ENCODE measurements at places on chromosomes 13 and 19.

- H3K4me1 ChIP-seq = peaks cover 3% of the 10 kb centered on the region
- no peaks in the 10 kb centered on the region for H3K36me3 ChIP-seq
- H3K27ac ChIP-seq = no peak overlapping the region
- no peak overlapping the region for H3K4me3 ChIP-seq
Measured at GRCh38 chr13:94177041-94177440, 302.4 kb downstream of the DCT start.

DNA sequence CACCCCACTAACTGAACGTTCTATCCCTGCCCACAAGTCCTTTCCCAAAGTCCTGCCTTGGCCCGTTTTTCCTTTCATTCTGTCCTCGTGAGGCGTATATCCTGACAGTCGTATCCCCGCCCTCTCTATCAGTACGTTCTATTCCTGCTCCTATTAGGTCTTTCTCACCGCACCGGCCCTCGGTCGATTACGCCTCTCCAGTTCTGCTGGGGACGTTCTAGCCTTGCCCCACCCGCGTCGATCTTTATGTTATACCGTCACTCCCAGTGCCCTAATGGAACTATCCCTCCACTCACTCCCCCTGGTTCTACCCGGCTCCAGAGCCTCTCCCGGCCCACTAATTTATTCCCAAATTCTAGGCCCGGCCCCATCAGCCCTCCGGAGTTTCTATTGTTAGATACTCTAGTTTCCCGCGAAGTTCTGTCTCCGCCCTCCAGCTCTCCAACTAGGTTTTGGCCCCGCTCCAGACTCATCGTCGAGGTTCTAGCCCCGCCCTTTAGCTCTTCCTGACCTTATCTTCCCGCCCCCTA, 2.0 kb downstream of the PLAUR start:
- H3K27me3 ChIP-seq = peaks cover 7% of the 10 kb centered on the region
- H3K36me3 ChIP-seq = peaks cover 34% of the 10 kb centered on the region
- H3K4me3 ChIP-seq = peak overlapping the region; percentile 91
- peaks cover 42% of the 10 kb centered on the region for H3K4me1 ChIP-seq
- DNase-seq = no peak

DNA sequence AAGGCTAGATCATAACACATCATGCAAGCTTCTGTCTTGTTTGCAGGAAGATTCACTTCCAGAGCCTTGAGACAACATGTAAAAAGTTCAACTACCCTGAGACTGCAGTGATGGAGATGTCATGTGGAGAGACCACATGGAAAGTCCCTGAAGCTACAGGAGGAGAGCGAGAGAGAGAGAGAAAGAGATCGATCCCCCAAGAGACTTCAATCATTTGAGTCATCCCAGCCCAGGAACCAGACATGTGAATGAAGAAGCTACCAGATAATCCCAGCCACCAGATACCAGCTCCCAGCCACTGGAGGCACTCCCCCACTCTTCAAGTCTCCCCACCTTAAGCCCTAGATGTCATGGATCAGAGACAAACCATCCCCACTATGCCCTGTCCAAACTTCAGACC, 10.7 kb upstream of the EVI5L start:
- DNase-seq = no peak
- H3K4me1 ChIP-seq = peaks cover 5% of the 10 kb centered on the region
- no peak overlapping the region for H3K27ac ChIP-seq
- H3K4me3 ChIP-seq = no peak overlapping the region
- H3K27me3 ChIP-seq = peaks cover 35% of the 10 kb centered on the region
- peaks cover 2% of the 10 kb centered on the region for H3K36me3 ChIP-seq

DNA sequence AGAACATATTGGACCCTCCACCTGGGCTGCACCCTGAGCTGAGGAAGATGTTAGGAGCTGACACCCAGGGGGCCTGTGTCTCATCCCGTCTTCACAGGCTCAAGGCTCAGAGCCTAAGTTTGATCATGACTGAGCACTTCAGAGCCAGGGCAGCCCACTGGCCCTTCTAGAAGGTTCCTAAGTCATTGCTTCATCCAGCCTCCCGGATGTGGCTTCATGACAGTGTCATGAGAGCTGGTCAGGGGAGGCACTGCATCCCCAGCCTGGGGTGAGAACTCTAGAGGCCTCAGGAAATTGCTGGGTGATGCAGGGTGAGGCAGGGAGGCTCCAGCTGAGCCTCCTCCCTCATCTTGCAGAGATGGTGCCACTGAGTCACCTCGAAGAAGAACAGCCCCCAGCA, 24.9 kb upstream of the PIK3R2 start:
- H3K36me3 ChIP-seq = peaks cover 39% of the 10 kb centered on the region
- peaks cover 7% of the 10 kb centered on the region for H3K4me1 ChIP-seq

GRCh38 chr19:48520134-48520533, 8.5 kb upstream of the LMTK3 start:
- H3K27ac ChIP-seq = no peak overlapping the region
- no peak for DNase-seq

GRCh38 chr13:113238536-113238935, 29.1 kb downstream of the CUL4A start:
- no peaks in the 10 kb centered on the region for H3K4me1 ChIP-seq
- H3K36me3 ChIP-seq = peaks cover 62% of the 10 kb centered on the region
- no peak overlapping the region for H3K27ac ChIP-seq

GRCh38 chr19:8022275-8022674, 16.8 kb upstream of the ELAVL1 start:
- peaks cover 5% of the 10 kb centered on the region for H3K4me1 ChIP-seq
- H3K4me3 ChIP-seq = no peak overlapping the region
- H3K27me3 ChIP-seq = no peaks in the 10 kb centered on the region
- H3K27ac ChIP-seq = no peak overlapping the region
- H3K36me3 ChIP-seq = no peaks in the 10 kb centered on the region

GRCh38 chr13:80605011-80605410, 264.1 kb upstream of the SPRY2 start:
- no peaks in the 10 kb centered on the region for H3K27me3 ChIP-seq
- no peak for DNase-seq
- H3K36me3 ChIP-seq = no peaks in the 10 kb centered on the region
- no peaks in the 10 kb centered on the region for H3K4me1 ChIP-seq
- no peak overlapping the region for H3K4me3 ChIP-seq
- no peak overlapping the region for H3K27ac ChIP-seq

DNA sequence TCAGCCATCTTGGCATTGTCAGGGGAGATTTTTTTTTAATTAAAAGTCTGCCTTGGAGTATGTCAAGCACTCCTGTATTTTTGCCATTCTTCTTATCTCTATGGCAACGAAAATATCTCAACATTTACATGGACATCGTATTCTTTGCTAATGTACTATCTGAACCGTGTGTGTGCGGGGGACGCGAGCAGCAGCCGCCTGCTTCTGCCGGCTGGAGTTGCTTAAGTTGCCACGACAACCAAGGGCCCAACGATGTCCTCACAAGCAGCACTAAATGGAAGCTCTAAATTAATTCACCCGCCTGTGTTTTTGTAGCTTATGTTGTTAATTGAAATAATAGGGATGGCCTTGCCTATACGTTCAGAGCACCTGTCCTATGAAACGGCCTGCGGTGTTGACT, 309.5 kb downstream of the TEX29 start:
- H3K36me3 ChIP-seq = no peaks in the 10 kb centered on the region
- no peaks in the 10 kb centered on the region for H3K27me3 ChIP-seq
- no peak overlapping the region for H3K27ac ChIP-seq
- no peak overlapping the region for H3K4me3 ChIP-seq
- no peak for DNase-seq

- no peak overlapping the region for H3K27ac ChIP-seq
- no peak for DNase-seq
- H3K4me1 ChIP-seq = no peaks in the 10 kb centered on the region
Measured at GRCh38 chr13:79837741-79838450, 356.9 kb downstream of the NDFIP2 start.

DNA sequence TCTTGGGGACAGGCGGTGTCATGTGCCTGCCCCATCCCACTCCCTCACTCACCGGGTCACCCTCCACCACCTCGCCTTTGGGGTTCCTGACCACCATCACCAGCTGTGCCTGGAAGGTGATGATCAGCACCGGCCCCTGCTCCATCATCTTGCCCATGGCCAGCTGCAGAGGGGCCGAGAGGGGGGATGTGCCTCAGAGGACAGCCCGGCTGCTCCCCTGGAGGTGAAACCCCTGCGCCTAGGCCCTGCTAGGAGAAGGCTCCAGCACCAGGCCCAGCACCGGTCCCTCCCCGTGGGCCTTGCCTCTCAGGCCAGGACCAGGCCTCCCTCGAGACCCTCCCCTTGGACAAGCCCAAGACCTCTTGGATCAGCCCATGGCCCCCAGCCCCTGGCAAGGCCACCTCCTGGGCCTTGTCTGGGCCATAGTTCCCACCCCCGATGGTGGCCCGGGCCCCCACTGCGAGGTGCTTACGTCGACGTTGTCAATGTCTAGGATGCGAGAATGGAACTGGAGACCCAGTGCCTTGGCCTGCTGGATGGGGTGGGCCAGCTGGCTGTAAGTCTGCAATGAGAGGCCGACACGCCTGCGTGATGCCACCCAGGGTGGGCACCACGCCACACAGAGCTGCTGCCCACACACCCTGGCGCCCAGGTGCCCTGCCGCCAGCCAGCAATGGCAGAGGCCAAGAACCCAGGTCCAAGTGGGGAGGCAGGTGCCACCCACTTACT, 1.8 kb upstream of the CTXN1 start:
- H3K4me3 ChIP-seq = no peak overlapping the region
- DNase-seq = peak; percentile 63
- no peak overlapping the region for H3K27ac ChIP-seq
- H3K27me3 ChIP-seq = no peaks in the 10 kb centered on the region

GRCh38 chr19:49921871-49922795, 6.9 kb upstream of the ATF5 start:
- H3K27me3 ChIP-seq = no peaks in the 10 kb centered on the region
- H3K27ac ChIP-seq = peak overlapping the region; percentile 29
- H3K4me3 ChIP-seq = no peak overlapping the region
- peaks cover 65% of the 10 kb centered on the region for H3K36me3 ChIP-seq
- no peak for DNase-seq
- peaks cover 38% of the 10 kb centered on the region for H3K4me1 ChIP-seq

DNA sequence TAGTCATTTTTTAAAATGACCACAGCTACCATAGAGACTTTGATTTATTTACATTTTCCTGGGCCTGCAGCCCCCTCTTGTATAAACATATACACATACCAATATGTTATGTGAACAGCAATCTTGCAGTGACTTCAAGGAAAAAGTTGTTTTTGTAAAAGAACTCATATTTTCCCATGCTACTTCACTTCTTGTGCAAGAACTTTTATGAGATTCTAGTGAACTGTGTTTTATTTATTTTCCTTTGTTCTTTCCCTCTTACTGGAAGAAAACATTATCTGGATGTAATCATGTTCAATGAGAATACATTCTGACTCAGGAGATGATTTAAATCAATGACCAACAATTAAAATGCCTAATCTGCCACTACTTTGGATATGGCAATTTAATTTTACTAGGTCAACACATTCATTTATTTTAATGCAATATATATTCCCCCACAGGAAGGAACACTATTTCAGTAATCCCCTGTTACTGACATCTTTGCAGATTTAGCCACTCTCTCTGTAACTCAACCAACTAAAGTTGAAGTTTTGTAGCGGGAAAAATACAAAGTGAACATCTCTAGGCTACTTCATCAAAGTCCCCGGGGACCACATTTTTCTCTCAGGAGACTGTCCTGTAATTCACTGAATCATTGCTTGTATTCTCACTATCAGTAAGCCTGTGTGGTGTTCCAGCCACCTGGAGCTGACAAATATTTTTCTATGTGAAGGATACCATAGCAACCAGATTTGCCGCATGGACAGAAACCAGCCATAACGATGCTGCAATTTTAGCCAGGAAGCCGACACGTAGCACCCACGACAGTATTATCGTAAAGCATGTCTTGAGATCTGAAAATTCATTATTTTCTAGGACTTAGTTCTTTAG, 90.5 kb downstream of the STARD13 start:
- DNase-seq = no peak
- peak overlapping the region; percentile 64 for H3K27ac ChIP-seq
- no peak overlapping the region for H3K4me3 ChIP-seq
- no peaks in the 10 kb centered on the region for H3K27me3 ChIP-seq

- peaks cover 20% of the 10 kb centered on the region for H3K4me1 ChIP-seq
- H3K27me3 ChIP-seq = no peaks in the 10 kb centered on the region
- peak overlapping the region; percentile 58 for H3K27ac ChIP-seq
- H3K36me3 ChIP-seq = peaks cover 37% of the 10 kb centered on the region
- H3K4me3 ChIP-seq = no peak overlapping the region
Measured at GRCh38 chr13:114099918-114100445, 32.4 kb downstream of the RASA3 start.

- H3K4me3 ChIP-seq = no peak within 1 kb of the TSS
- no peak within 1 kb of the TSS for H3K27ac ChIP-seq
- H3K27me3 ChIP-seq = no peaks in the 10 kb centered on the region
Measured at GRCh38 chr19:48606463-48607358, at the start of gene SPACA4. TSS of gene SPACA4 (plus strand) at chr19:48606742. CDS start at chr19:48606979, 237 bp downstream.

DNA sequence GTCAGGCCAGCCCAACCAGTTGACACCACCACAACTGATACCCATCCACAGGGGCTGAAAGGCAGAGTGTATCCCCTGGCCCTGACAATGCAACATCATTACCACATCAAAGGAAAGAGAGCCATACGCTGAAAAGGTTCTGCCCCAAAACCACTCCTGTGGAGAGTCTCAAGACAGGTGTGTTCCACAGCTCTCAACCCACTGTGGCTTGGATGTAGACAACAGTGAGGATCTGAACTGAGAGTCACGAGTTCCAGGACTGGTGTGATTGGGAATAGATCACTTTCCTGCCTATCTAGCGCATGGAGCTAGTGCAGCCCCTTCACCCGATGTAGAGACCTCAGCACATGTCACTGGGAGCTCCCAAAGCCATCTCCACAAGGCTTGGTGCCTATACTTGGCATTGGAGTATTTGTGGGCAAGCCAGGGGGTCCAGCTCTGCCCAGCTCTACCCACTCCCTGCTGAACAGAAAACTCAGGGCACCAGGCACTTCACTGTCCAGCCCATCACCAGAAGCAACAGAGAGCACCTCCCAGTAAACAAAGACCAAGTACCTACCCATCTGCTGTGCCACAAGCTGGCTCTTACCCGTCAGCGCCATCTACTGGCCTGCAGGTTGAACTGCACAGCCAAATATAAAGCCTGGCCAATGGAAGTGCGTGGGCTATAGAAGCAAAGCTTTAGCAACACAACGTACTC, 579.5 kb downstream of the UQCRFS1 start:
- H3K4me3 ChIP-seq = no peak overlapping the region
- H3K27ac ChIP-seq = peak overlapping the region; percentile 38
- DNase-seq = peak; percentile 89
- H3K36me3 ChIP-seq = no peaks in the 10 kb centered on the region

GRCh38 chr19:13430790-13431582, 75.3 kb downstream of the CACNA1A start:
- no peaks in the 10 kb centered on the region for H3K36me3 ChIP-seq
- H3K4me3 ChIP-seq = no peak overlapping the region
- no peak overlapping the region for H3K27ac ChIP-seq

GRCh38 chr19:16795731-16796130, 33.5 kb upstream of the SIN3B start:
- no peaks in the 10 kb centered on the region for H3K4me1 ChIP-seq
- H3K27ac ChIP-seq = no peak overlapping the region
- H3K4me3 ChIP-seq = no peak overlapping the region
- no peaks in the 10 kb centered on the region for H3K27me3 ChIP-seq
- DNase-seq = no peak
- peaks cover 2% of the 10 kb centered on the region for H3K36me3 ChIP-seq

Data from activated CD4-positive, alpha-beta T cell treated with anti-CD3 and anti-CD28 coated beads, Interleukin-2, amount 10 ng/mL, durations not matched to agents 24 days and 14 days (primary cell).